Type B pancreatic cell (in vitro differentiated cells): ENCODE measurements at places on chromosomes 3 and 15. TPM values are rescaled to one million over a fixed set of nuclear protein-coding genes. Genes with fewer than 3 reads are reported as not detected.

Gene ZBED2
- total RNA-seq, result 2.2 and 3.3 TPM in 2 replicates

Gene GCNT3
- total RNA-seq, result 19.6 and 32.7 TPM in 2 replicates

Gene CCR3
- total RNA-seq, result 0.14 TPM in 1 of 2 replicates, not detected in the other

Gene HCLS1
- 5.9 and 6.0 TPM in 2 replicates for total RNA-seq

Gene DPPA2
- 0.36 TPM in 1 of 2 replicates, not detected in the other for total RNA-seq

Gene ST3GAL6
- 16.5 and 21.9 TPM in 2 replicates for total RNA-seq

GRCh38 chr15:24944954-24945353, 9.8 kb upstream of the SNRPN start:
- H3K27me3 ChIP-seq, result no peaks in the 10 kb centered on the region
- H3K36me3 ChIP-seq, result no peaks in the 10 kb centered on the region
- H3K27ac ChIP-seq, result no peak overlapping the region
- DNase-seq, result no peak
- no peaks in the 10 kb centered on the region for H3K4me1 ChIP-seq
- no peak overlapping the region for H3K4me3 ChIP-seq

GRCh38 chr15:41024131-41024530, 70.9 kb downstream of the CHAC1 start:
- H3K36me3 ChIP-seq, result peaks cover 14% of the 10 kb centered on the region
- no peak overlapping the region for H3K4me3 ChIP-seq
- H3K4me1 ChIP-seq, result peaks cover 4% of the 10 kb centered on the region
- no peak for DNase-seq

GRCh38 chr3:73433687-73434086, 191.1 kb downstream of the PDZRN3 start:
- no peaks in the 10 kb centered on the region for H3K27me3 ChIP-seq
- peaks cover 48% of the 10 kb centered on the region for H3K4me1 ChIP-seq
- DNase-seq, result no peak
- peak overlapping the region; percentile 70 for H3K4me3 ChIP-seq

DNA sequence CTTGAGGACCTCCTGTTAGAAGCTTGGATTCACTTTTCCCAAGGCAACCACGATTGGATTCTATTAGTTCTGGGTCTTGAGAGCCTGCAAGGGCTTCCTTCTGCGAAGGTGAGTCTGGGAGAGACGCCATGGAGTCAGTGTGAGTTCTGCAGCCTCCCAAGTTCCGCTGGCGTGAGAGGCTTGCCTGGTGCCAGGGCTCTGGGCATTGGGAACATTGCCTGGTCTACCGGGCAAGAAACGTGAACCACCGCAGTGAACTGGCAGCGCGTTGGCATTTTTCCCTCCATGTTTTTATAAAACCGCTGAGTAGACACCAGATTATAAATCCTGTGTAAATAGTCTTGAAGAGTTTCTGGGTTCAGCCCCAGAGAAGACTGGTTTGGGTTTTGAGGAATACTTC, 160.9 kb downstream of the IGF1R start:
- H3K4me3 ChIP-seq, result no peak overlapping the region
- no peak for DNase-seq
- peaks cover 22% of the 10 kb centered on the region for H3K4me1 ChIP-seq
- H3K27ac ChIP-seq, result no peak overlapping the region
- no peaks in the 10 kb centered on the region for H3K27me3 ChIP-seq

- peaks cover 5% of the 10 kb centered on the region for H3K36me3 ChIP-seq
- peak overlapping the region; percentile 98 for H3K4me3 ChIP-seq
- no peak overlapping the region for H3K27ac ChIP-seq
- peaks cover 30% of the 10 kb centered on the region for H3K4me1 ChIP-seq
- peaks cover 19% of the 10 kb centered on the region for H3K27me3 ChIP-seq
These were observed 922 bp upstream of the TAMM41 start for GRCh38 chr3:11847607-11848006.

DNA sequence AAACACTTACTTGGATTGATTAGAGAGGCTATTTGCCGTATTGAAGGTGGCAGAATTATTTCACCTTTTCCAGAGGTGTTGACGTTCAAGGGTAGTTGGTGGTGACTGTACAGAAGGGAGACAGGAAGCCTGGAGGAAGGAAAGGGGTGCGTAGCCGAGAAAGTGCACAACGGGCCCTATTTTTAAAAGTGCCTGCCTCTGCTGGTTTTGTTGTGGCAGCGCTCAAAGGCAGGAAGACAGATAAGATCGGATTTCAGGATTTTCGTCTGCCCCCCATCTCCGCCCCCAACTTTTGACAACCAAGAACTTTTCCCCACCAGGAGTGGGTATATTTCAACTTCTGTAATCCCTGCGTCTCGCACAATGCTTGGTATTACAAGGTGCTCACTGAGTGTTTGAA, 38.5 kb downstream of the SMAD3 start:
- H3K36me3 ChIP-seq, result peaks cover 9% of the 10 kb centered on the region
- H3K4me1 ChIP-seq, result peaks cover 61% of the 10 kb centered on the region
- DNase-seq, result no peak
- H3K27me3 ChIP-seq, result no peaks in the 10 kb centered on the region
- H3K4me3 ChIP-seq, result no peak overlapping the region
- H3K27ac ChIP-seq, result peak overlapping the region; percentile 94

DNA sequence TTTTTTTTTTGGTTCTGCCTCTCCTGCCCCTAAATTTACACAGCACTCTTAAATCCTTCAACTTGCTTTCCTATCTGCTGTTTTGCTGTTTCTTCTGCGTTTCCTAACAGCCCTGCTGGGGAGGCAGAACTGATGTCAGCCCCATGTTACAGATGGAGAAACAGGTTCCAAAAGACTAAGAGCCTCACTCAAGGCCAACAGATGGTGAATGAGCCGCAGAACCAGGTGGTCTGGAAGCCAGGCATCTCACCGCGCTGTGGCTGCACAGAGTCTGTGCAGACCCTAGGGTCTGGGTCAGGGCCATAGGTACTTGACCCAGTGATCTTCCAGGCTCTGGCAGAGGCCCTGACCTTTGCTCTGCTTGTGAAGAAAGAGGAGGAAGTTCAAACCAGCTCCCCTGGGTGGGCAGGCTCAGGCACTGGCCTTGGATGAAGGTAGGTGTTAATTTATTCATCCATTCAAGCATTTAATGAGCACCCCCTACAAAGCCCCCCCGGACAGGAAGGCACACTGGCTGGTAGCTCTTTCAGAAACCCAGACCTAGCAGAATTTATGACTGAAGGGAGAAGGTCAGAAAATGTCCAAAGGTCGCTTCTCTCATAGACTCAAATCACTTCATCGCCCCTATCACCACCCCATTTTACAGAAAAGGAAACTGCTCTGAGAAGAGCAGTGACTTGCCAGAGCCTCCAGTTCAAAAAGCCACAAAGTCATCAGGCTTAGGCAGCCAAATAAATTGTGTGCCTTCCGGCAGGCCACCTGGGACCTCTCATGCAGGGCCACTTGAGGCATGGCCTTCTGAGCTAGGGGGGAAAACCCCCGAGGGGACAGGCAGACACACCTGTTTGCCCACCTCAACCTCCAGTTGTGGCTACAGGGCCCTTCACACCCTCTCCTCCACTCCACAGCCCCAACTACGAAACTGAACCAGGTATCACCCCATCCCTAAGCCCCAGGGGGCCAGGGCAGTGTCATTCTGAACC, 2.7 kb downstream of the CHDH start:
- H3K27ac ChIP-seq, result peak overlapping the region; percentile 29
- DNase-seq, result no peak
- peak overlapping the region; percentile 28 for H3K4me3 ChIP-seq
- no peaks in the 10 kb centered on the region for H3K36me3 ChIP-seq
- peaks cover 30% of the 10 kb centered on the region for H3K4me1 ChIP-seq

DNA sequence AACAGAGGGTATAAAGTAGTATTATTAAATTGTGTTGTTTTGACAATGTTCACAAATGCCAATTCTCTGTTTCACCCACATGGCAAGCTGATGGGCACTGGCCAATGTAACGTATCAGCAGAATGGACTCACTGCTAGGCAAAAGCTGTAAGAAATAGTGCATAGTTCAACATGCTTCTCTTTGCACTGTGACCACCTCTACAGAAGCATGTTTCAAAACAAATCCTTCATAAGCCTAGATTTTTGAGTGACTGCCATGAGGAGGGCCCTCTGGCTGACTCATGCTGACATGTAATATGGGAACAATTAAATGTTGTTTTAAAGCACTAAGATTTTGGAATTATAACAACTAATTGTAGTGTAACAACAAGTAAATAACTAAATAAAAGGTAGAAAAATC, 3.2 kb downstream of the GBE1 start:
- peaks cover 3% of the 10 kb centered on the region for H3K36me3 ChIP-seq
- peaks cover 16% of the 10 kb centered on the region for H3K4me1 ChIP-seq
- H3K27me3 ChIP-seq, result no peaks in the 10 kb centered on the region
- no peak for DNase-seq

DNA sequence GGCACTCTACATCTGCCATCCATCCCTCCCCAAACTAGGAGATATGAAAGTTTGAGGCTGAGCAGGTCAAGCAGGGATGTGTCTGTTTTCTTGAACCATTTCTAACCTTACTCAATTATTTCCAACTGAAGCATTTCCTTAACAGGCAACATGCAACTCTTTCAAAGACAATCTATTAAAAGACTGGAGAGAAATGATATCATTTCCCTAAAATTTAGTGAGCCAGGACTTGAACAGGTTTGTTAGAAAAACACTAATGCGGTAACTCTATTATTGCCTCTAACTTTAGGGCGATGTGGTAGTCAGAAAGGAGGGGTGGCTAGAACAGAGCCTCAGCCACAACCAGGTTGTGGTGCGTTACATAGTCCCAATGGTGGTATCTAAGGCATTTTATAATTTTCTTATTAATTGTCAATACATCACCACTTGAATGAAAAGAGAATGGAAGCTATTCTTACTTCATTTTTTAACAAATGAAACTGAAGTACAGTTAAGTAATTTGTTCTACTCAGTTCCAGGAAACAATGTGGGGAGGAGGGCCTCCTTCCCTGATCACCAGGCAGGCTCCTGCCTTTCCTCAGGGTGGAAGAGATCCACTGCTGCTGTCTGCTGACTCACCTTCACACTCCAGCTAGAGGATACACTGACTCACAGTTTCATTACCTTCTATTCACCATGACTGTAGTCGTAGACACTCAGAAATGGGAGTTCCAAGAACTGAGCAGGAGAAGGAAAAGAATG, 22.8 kb downstream of the MYO1E start:
- H3K4me3 ChIP-seq, result peak overlapping the region; percentile 7
- H3K27me3 ChIP-seq, result no peaks in the 10 kb centered on the region
- H3K36me3 ChIP-seq, result peaks cover 4% of the 10 kb centered on the region
- DNase-seq, result no peak
- H3K27ac ChIP-seq, result peak overlapping the region; percentile 77
- H3K4me1 ChIP-seq, result peaks cover 15% of the 10 kb centered on the region

GRCh38 chr3:141680620-141681389, 57.3 kb upstream of the RNF7 start:
- no peak overlapping the region for H3K27ac ChIP-seq
- H3K36me3 ChIP-seq, result no peaks in the 10 kb centered on the region
- no peak for DNase-seq
- no peaks in the 10 kb centered on the region for H3K4me1 ChIP-seq
- peaks cover 7% of the 10 kb centered on the region for H3K27me3 ChIP-seq

DNA sequence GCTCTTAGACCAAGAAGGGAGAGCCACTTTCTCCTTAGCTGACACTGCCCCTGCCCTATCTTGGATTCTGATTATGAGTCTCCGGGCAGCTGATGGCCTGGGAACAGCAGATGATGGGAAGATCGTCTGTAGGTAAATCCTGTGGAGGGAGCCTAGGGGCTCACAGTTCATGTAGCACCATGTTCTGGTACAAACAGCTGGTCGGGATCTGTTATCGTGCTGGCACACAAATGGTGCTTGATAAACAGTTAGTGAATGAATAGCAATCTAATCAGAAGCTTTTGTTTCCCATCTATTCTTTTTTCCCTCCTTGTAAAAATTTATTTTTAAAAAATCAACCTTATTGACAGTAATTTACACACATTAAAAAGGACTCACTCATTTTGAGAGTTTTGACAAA, 26.8 kb downstream of the CDCP1 start:
- H3K27ac ChIP-seq, result peak overlapping the region; percentile 77
- peaks cover 4% of the 10 kb centered on the region for H3K36me3 ChIP-seq
- H3K4me3 ChIP-seq, result peak overlapping the region; percentile 44
- DNase-seq, result no peak
- no peaks in the 10 kb centered on the region for H3K27me3 ChIP-seq

DNA sequence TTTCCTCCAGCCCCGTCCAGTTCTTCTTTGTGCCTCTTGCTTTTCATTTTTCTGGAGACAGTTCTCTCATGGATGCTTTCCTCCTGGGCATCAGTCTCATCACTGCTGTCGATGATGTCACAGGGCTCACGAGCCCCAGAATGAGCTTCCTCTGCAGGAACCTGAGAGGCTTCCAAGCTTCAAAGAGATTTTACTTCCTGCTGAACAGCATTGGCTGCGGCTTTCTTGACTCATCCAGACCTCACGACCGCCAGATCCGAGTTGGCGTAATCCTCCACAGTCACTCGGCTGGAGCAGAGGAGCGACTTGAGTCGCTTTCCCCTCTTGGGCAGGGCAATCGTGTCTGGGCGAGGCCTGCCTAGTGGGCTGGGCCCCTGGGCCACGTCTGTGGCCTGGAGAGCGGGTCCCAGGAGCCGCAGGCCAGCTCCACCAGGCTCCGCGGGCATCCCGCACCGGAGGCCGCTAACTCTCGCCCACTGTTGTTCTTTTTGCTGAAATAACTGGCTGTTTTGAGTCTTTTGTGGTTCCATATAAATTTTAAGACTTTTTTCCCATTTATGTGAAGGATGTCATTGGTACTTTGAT, 20.8 kb upstream of the FAN1 start:
- H3K4me3 ChIP-seq, result no peak overlapping the region
- H3K36me3 ChIP-seq, result no peaks in the 10 kb centered on the region
- DNase-seq, result no peak
- no peak overlapping the region for H3K27ac ChIP-seq
- no peaks in the 10 kb centered on the region for H3K4me1 ChIP-seq

- DNase-seq, result no peak
- H3K27ac ChIP-seq, result no peak overlapping the region
- peaks cover 7% of the 10 kb centered on the region for H3K27me3 ChIP-seq
- no peaks in the 10 kb centered on the region for H3K36me3 ChIP-seq
- H3K4me3 ChIP-seq, result no peak overlapping the region
- H3K4me1 ChIP-seq, result peaks cover 4% of the 10 kb centered on the region
These were observed 190.8 kb upstream of the LPP start for GRCh38 chr3:187963003-187963676.

GRCh38 chr3:30753766-30754165, 140.7 kb downstream of the GADL1 start:
- no peak overlapping the region for H3K4me3 ChIP-seq
- no peak overlapping the region for H3K27ac ChIP-seq
- H3K27me3 ChIP-seq, result no peaks in the 10 kb centered on the region
- peaks cover 23% of the 10 kb centered on the region for H3K4me1 ChIP-seq

DNA sequence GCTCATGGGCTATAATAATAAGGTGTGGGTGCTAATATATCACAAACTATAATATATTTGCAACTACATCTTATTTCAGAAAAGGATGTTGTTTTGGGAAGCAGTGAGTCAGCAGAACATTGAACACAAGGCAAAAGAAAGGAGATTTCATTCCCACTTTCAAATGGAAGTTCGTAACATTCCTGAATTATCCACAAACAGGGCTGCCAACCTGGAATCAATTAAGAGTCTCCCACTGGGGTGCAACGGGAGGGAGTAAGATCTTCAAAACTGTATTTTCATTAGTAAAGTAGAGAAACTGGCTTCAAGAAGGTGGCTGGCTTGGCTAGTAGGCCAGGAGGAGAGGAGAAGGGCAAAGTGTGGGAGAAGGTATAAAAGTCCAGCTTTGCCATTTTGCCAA, 479.6 kb downstream of the CNTN3 start:
- no peaks in the 10 kb centered on the region for H3K27me3 ChIP-seq
- H3K4me3 ChIP-seq, result no peak overlapping the region
- no peaks in the 10 kb centered on the region for H3K36me3 ChIP-seq
- DNase-seq, result no peak

GRCh38 chr3:56811546-56812202, 9.9 kb upstream of the ARHGEF3 start:
- no peaks in the 10 kb centered on the region for H3K36me3 ChIP-seq
- DNase-seq, result no peak
- H3K4me3 ChIP-seq, result peak overlapping the region; percentile 71
- no peaks in the 10 kb centered on the region for H3K27me3 ChIP-seq

GRCh38 chr3:174101244-174101643, 703.7 kb downstream of the NLGN1 start:
- no peak for DNase-seq
- no peaks in the 10 kb centered on the region for H3K4me1 ChIP-seq
- H3K4me3 ChIP-seq, result no peak overlapping the region
- no peaks in the 10 kb centered on the region for H3K27me3 ChIP-seq
